ENCODE measurements at places on chromosomes 7 and 10.
A peak's percentile ranks its signal among the peaks of the same experiment; 100 is the strongest.

- DNase-seq: no peak
Observed at GRCh38 chr10:129030603-129030895, 436.5 kb upstream of the MGMT start.

- peak; percentile 17 for DNase-seq
Observed at GRCh38 chr7:104943502-104944343, 70.3 kb upstream of the KMT2E start.

DNA sequence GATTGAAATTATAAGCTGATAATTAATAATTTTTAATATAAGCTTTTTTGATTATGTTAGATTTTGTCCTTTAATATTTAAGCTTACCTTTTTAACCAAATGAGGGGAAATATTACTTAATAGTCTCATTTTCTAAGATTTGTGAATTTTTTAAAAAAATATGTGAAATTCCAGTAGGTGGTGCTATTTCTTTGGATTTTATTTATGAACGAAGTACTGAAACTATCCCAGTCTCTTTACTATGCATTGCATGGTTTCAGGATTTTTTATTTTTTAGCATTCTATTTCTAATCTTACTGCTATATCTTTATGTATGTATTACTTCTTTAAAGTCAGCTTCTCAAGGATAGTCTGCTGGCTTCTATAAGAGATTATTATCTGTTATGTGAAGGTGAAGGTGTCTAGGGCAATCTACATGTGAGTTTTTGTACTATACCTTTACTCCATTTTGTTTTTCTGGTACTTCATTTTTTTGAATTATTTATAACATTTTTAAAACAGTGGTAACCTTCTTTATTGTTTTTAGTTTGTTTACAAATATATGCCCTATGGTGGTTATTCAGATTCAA is 78.3 kb downstream of the ATRNL1 start:
- DNase-seq: no peak

DNA sequence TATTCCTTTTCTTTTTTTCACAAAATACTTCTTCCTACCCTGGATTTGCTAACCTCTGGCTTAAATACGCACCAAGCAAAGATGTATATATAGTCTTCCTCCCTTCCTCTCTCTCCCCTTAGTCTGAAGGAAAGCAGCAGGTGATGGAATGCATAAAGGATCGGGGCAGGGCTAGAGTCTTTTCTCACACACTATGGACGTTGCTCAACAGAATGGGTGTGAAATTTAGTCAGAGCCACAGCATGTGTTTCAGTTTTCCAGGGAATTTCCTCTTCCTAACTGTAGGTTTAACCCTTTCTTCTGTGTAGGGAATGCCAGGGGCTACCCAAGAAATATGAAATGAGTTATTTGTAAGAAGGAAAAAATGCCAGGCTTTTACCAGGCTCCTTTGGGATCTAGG is 71.4 kb upstream of the NFKB2 start:
- no peak for DNase-seq

DNA sequence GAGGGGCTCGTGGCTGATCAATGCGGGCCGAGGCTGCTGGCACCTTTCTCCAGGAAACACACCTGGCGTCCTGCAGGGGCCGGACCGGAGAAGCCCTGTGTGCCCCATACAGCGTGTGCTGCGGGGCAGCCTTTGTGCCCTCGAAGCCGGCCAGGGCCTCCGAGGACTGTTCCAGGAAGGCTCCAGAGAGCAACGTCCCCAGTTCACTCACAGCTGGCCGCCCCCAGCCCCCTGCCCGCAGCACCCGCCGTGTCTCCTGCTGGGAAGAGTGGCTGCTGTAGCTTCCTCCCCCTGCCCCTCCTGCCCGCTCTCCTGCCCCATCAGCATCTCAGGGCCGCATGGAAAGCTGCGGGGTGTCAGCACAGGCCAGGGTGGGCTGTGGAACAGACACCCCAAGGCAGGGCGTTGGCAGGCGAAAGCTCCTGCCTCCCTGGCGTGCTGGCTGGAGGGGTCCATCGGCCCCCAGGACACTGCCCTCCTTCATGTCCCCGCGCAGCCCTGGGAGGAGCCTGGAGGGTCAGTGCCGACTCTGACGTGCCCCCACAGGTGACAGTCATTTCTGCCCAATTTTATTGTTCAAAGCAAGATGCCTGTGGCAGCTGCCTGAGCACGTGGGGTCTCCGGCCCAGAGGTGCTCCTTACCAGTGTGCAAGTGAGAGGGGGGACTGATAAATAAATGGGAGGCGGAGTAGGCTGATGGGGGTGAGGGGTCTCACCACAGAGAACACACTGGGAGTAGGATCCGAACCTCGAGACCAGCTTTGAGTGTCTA is 95.8 kb upstream of the DIP2C start:
- no peak for DNase-seq

All from stimulated activated CD8-positive, alpha-beta memory T cell treated with anti-CD3 and anti-CD28 coated beads, Interleukin-15, amount 100 ng/mL, for 24 hours (primary cell).